ENCODE measurements at places on chromosomes 5 and 9.

GRCh38 chr5:113397046-113397445 lies 37.7 kb downstream of the TSSK1B start:
- no peak for DNase-seq

DNA sequence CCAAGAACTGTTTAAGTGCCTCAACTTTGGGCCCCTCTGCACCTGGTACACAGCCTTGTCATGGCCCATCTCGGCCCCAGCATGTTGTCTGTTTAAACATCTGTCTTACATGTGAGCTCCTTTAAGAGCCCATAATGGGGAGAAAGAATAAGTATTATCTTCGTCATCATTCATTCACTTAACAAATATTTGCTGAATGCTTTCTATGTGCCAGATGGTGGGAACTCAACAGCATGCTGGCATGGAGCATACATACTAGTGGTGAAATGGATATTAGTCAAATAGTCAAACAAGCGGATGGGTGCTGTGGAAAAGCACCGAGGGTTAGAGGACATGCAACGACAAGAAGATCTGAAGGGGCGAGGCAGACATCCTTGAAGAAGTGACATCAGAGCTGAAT lies 54.5 kb downstream of the GABBR2 start:
- DNase-seq = no peak

DNA sequence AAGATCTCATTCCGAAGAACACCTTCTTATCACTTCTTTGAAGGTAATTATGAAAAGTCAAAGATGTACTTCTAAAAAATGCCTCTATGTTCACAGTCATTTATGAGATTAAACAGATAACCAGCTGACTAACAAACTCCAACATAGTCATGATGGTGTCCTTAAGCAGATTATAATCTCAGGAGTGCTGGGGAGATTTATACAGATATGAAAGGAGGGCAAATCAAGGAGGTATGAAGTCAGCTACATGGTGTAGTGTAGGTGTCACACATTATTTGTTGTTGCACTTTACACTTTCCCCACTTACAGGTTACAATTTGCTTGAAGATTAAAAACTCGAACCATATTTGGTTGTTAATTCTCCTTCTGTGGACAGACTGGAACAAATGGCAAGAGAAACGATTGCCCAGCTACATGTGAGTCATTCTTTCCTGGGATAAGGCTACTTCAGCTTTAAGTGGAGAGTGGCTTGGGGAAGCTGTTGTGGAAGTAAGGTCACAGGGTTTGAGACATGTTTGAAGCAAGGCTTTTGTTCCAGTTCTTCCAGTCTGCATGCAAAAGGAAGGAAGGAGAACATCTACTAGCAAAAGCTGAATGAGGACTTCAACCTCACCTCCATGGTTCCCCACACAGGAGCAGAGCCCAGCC lies 320.1 kb downstream of the ADGRV1 start:
- no peak for DNase-seq

DNA sequence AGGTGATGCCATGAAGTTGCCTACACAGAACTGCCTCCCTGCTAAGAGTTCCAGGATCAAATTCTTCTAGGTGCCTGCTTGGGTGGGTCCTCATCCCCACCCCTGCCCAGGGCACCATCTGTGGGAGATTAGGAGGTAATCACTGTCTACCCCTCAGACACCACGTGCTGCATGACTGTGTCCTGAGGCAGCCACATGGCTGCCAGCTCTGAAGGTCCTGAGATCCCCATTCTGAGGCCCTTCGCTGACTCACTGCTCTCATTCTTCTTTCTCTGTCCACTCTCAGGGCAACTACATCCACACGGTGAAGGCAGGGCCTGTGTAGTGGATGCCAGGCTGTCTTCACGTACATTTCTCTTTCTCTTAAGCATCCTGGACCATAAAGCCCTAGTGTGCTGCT lies 222.9 kb upstream of the ANKRD55 start:
- no peak for DNase-seq

DNA sequence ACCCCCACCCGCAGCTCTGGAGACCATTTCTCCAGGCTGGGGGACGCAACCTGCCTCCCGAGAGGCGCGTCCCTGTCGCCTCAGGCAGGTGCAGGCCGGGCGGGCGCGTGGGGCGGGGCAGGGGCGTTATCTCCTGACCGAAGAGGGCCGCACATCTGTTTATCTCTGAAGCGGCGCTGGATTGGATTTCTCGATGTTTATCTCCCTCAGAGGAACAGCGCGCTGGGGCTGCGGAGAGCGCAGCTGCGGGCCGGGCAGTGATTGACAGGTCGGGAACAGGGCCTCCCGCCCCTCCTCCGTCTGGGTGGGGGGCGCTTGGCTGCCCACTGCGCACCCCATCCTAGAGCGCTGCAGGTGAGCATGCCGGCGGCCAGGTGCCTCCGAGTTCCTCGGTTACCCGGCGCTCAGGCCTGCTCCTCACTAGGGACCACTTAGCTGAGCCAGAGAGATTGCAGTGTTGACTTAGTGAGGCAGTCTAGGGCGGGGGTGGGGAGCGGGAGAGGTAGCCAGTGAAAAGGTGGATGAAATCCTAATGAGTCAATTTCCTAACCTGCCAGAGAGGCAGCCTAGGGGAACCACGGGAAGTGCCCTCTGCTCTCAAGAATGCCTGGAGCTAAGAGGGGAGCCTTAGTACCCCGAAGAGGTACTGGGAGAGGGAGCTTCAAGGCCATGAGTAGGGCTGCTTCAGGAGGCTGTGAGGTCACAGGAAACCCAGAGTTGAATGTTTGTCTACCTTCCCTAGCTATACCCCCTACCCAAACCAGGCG lies 39.6 kb upstream of the TIFAB start:
- no peak for DNase-seq

- DNase-seq = no peak
These were observed 209.5 kb downstream of the MEF2C start for GRCh38 chr5:88673253-88674105.

DNA sequence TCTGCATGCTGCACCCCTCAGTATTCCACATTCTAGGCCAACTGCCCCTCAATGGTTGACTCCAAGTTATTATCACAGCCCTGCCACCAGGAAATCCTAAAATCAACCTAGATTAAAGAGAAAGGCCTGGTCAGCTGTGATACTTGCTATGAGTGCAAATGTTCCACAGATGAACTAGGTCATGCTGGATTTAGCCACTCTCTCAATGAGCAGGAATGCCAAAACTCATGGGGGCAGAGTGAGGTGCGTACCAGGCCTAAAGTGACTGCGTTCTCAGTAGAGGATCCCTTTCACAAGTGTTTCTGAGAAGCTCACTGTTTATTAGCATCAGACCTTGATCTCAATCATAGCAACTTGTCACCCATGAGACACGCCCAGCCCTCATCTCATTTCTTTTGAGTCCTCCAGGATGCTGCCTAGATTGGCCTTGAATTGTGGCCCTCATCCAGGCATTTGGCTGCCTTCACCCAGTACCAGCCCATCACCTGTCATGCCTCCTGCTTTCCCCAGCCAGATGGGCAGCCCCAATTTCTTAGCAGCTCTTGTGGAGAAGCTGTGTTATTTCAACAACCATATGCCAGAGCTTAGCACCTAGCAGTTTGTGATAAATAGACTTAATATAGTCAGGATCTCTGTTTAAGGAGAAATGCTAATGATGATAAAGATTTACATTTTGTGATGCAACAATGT lies 383.9 kb downstream of the CTNND2 start:
- DNase-seq = peak; percentile 74
